ENCODE measurements at places on chromosomes 16 and 17.

- DNase-seq = no peak
These were observed 7.8 kb downstream of the MLYCD start for GRCh38 chr16:83906683-83907082.

DNA sequence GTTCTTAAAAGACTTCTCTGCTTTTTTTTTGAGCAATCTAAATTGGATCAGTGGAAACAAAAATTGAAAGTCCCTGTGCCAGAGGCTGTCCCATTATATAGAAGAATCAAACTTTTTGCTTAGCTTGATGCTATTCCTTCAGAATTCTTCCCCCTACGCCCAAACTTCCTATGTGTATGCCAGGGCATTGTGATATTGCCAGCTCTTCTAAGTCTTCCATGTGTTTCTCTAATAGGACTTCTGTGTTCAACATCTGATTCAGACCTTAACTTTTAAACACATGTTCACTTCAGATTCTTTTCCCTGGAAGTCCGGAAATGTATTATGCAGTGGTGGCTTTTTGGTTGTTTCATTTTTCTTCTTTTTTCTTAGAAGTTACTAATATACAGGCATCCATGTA is 18.7 kb downstream of the PTRH2 start:
- no peak for DNase-seq

GRCh38 chr16:78503602-78504001 is 404.1 kb downstream of the WWOX start:
- peak; percentile 23 for DNase-seq

GRCh38 chr16:55051571-55052347 is 121.1 kb downstream of the IRX5 start:
- no peak for DNase-seq

- no peak for DNase-seq
These were observed 468.6 kb upstream of the CCL2 start for GRCh38 chr17:33786478-33786877.

- no peak for DNase-seq
These were observed 3.6 kb downstream of the ZNF646 start for GRCh38 chr16:31077592-31078396.

DNA sequence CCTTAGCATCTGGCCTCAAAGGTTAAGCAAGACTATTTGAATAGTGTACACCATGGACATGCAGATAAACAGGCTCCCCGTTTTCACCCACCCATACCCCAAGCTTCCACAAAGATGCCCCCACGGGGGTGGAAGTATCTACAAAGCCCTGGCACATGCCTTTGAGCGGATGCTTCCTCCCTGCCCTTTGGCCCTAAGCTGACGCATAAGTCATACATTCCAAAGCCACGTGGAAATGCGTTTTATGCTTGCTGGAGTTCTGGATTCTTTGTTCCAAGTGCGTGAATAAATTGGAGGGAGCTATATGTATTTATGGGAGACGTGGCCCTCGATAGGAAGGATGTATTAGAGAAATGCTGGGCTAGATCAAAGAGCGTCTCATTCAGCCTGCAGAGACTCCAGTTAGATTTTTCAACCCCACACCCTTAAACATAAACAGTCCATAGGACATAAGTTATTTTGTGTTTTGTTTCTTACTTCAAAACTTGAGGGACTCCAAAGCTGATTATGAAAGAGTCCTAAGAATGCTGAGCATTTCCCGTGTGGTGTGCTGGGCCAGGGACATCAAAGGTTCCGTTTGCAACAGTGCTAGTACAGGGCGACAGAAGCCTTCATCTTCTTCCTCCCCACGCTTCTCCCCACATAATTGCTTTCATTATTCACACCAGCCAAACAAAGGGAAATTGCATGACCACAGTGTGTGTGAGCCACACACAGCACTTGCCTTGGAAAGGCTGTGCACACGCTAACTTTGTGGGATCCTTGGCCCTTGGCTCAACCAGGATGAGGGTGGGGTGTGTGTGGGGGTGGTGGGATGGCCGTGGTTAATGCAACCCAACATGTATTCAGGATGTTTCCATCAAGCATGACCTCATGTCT is 73.6 kb downstream of the WIPI1 start:
- DNase-seq = no peak

DNA sequence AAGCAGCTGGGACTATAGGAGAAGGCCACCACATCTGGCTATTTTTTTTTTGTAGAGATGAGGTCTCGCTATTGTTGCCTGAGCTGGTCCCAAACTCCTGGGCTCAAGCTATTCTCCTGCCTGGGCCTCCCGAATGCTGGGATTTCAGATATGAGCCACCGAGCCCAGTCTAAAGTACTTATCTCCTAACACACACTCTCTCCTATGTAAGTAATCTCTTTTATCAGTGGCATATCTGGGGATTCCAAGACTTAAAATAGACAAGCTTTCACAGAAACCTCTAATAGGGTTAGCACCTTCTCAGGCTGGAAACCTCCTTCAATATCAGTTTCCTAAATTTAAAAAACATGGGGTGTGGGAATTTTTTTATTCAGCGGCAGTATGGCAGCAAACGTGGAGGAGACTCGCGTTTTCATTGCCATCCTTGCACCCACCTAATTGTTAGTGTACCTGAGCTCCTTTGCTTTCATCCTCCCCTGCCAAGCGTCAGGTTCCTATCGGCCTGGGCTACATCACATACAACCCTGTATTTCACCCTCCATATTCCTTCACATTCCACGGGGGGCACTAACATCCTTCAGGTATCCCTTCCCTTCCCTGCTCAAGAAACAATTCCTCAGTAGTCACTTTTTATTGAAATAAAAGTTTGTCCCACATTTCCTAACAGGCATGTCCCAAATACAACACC is 1.1 kb downstream of the EZH1 start:
- no peak for DNase-seq

DNA sequence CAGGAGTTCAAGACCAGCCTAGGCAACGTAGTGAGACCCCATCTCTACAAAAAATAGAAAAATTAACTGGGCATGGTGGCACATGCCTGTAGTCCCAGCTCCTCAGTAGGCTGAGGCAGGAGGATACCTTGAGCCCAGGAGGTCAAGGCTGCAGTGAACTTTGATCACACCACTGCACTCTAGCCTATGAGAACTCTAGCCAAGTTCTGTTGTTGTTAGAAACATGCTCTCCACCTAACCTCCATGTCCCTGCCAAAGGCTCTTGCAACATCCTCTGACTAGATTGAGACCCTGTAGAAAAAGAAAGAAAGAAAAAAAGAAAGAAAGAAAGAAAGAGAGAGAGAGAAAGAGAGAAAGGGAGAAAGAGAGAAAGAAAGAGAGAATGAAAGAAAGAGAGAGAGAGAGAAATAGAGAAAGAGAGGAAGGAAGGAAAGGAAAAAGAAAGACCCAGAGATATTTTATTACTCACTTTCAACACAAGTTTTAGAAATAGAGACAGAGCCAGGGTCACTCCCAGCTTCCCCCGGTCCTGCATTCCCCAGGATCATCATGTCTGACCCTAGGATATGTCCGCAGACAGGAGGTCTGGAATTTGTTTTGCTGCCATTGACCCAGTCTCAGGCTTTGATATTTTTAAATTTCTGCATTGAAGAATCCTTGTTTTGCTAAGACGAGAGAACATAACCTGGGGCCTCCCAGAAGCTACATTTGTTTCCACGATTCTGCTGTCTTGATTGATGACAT is 376.5 kb upstream of the CDH5 start:
- no peak for DNase-seq

- no peak for DNase-seq
These were observed 29.8 kb downstream of the WSB1 start for GRCh38 chr17:27323538-27324215.

GRCh38 chr17:58367461-58367860 is 15.5 kb upstream of the SUPT4H1 start:
- DNase-seq = no peak

- no peak for DNase-seq
These were observed 3.0 kb downstream of the PHF12 start for GRCh38 chr17:28948342-28948741.

- DNase-seq = no peak
These were observed 21.0 kb upstream of the TNS4 start for GRCh38 chr17:40522250-40522960.

Data from activated CD8-positive, alpha-beta memory T cell treated with anti-CD3 and anti-CD28 coated beads, Interleukin-2, amount 50 U/mL, for 4 hours (primary cell).